ENCODE measurements at places on chromosomes 7 and 10. TPM values are rescaled to one million over a fixed set of nuclear protein-coding genes. Genes with fewer than 3 reads are reported as not detected.

DNA sequence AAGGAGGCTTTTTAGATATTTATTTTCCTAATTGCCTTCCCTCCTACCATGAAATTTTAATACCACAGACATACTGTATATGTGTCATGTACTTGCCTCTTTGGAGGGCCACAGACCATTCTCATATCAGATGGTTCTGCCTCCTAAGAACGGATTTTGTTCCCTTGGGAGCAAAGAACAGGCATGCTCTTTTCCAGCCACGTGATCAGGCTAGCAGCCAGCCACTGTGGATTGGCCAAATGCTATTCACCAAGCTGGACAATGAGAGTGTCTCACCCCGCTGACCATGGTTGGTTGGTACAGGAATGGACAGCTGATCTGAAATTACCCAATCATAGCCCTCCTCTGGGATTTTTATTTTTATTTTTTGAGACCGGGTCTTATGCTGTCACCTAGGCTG is 21.5 kb upstream of the CRHR2 start:
- DNase-seq, result no peak

The SCIN gene
- total RNA-seq, result 0.41 TPM

GRCh38 chr10:14062528-14063260 is 268.0 kb downstream of the FRMD4A start:
- DNase-seq, result no peak

The ACBD7 gene
- 1.2 TPM for total RNA-seq

GRCh38 chr7:7706556-7707172 is 11.7 kb downstream of the RPA3 start:
- DNase-seq, result no peak

The RNF133 gene
- not detected for total RNA-seq

- no peak for DNase-seq
Observed at GRCh38 chr10:124566222-124566888, 104.7 kb downstream of the LHPP start.

The MRPS16 gene
- 51.3 TPM for total RNA-seq

The JCAD gene
- not detected for total RNA-seq

GRCh38 chr7:110568388-110568787 is 522.5 kb upstream of the LRRN3 start:
- no peak for DNase-seq

The SFXN4 gene
- 20.4 TPM for total RNA-seq

DNA sequence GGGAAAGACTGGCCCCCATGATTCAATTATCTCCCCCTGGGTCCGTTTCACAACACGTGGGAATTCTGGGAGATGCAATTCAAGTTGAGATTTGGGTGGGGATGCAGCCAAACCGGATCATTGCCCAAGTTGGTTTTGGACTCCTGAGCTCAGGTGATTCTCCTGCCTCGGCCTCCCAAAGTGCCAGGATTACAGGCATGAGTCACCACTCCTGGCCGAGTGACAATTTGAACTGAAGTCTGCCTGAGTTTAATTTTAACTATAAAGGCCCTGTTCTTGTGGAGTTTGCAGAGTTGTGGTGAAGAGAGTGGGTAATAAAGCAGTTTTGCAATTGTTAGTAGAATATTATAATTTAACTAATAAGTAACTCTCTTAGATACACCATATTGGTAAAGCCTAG is 78.3 kb downstream of the GALNT17 start:
- DNase-seq, result no peak

- no peak for DNase-seq
Observed at GRCh38 chr10:30999070-30999712, 32.5 kb downstream of the ZNF438 start.

The PRSS37 gene
- total RNA-seq, result not detected

- no peak for DNase-seq
Observed at GRCh38 chr7:112500619-112501018, 19.8 kb downstream of the LSMEM1 start.

The ZDHHC6 gene
- 62.0 TPM for total RNA-seq

The OTUD1 gene
- total RNA-seq, result 37.7 TPM

DNA sequence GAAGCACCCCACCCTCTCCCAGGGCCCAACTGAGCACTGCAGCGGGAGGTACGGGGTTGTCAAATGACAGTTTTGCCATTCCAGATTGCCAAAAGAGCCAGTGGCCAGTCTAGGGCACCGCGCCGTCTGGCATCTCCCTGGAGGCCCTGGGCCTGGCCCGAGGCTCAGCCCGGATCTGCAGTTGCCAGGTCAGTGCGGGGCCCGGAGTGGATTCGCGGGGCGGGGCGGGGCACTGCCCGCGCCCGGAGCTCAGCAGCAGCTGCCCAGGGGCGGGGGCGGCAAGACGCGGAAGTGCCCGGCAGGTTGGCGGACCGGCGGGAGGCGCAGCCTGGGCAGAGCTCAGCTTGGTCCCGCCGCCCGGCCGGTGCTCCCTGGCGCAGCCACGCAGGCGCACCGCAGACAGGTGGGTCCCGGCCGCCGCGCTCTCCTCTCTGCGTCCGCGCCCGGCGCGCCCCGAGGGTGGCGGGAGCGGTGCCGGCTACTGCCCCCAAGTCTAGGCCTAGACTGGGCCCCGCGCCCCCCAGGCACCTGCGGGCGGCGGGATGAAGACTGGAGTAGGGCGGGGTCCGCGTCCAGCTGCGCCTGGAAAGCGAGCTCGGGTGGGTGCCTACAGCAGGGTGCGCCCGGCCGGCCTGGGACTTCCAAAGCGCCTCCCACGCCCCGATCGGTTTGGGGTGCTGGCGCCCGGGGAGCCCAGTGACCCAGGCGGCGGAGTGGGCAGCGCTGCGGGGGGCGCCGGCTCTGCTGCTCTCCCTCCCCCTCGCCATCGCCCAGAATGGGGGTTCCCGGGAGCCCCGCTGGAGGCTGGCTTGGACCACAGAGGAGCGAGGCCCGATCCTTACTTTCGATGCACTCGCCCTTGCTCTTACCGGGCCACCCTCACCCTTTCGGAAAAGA is at the start of gene IRF5:
Gene IRF5, plus strand, starts transcription at position 281 of the 897 bp plus-strand sequence. CDS start 4,155 bp downstream, outside the sequence.
- DNase-seq, result no peak

- no peak for DNase-seq
Observed at GRCh38 chr10:33772370-33773252, 438.1 kb upstream of the NRP1 start.

- DNase-seq, result no peak
Observed at GRCh38 chr7:129670656-129671055, 59.1 kb downstream of the NRF1 start.

Measured in naive thymus-derived CD8-positive, alpha-beta T cell (primary cell).